ENCODE measurements at places on chromosomes 11 and 22.

DNA sequence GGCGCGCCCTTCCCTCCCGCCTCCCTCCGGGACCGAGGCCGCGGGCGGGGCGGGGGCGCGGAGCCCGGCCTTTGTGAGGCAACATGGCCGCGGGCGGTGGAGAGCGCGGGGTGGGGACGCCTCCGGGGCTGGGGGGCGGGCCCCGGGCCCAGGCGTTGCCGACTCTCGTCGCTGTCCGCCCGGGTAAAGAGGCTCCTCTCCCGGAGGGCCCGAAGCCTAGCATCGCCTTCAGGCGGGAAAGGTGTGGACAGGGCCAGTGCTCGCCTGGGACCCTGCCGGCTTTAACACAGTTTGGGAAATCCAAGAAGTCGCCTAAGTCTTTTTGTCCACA lies 369 bp downstream of the DGCR8 start:
- DNase-seq, result peak; percentile 67

DNA sequence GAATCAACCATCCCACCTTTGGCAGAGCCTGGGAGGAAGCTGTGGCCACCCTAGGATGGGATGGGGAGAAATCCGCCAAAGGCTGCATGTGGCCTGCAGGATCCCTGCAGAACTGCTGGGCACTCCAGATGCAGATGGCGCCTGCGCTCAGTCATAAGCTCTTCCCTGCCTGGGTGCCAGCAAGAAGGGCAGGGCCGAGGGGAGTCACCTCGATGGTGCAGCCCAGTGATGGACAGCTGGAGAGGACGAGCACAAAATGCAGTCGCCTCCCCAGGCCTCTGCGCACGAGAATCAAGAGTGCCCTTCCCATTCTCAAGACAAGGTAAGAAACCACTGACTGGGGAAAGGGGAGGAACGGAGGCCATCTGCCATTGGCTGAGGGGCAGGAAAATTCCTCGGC lies 693.6 kb downstream of the TBC1D22A start:
- no peak for DNase-seq

- DNase-seq, result no peak
Observed at GRCh38 chr11:127627629-127628457, 627.3 kb upstream of the KIRREL3 start.

- no peak for DNase-seq
Observed at GRCh38 chr11:13883589-13883988, 78.9 kb upstream of the SPON1 start.

- no peak for DNase-seq
Observed at GRCh38 chr11:125257751-125258150, 93.2 kb downstream of the PKNOX2 start.

DNA sequence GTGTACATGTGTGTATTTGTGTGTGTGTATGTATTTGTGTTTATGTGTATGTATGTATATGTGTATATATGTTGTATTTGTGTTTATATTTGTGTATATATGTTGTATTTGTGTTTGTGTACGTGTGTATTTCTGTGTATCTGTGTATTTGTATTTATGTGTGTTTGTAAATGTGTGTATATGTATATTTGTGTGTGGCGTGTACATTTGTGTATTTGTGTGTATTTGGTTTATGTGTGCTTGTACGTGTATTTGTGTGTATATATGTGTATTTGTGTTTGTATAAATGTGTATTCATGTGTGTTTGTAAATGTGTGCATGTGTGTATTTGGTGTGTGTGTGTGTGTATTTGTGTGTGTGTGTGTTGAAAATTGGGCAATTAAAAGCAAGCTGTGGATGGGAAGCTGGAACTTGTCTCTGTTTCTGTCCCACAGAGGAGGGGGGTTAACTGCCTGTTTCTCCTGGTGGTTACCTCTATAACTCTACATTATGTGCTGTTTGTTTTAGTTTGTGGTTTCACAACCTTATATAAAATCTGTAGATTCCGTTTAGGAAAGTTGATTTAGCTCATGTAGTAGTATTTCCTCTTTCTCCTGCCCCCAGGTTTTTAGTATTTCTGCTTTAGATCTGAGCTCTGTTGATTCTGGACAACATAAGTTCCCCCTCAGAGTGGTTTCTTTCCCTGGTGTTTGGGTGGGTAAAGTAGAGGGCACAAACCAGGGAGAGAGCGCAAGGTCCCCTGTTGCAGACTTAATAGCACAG lies 28.9 kb downstream of the AP2A2 start:
- no peak for DNase-seq

DNA sequence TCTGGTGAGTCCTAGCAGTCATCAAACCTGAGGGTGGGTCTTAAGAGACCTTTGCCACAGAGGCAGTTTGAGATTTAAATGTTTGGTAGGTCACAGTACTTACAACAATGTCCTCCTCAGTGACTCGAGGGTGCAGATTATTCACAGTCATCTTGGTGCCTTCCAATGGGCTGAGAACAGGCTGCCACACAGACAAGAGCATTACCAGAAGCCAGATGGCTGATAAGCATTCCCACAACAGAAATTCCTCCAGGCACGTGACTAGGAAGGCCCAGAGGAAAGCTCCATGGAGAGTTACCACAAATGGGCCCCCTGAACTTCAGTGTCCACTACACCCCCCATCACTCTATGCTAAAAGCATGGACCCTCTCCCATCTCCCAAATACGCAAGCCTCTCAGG lies 19.2 kb downstream of the POLDIP3 start:
- no peak for DNase-seq

DNA sequence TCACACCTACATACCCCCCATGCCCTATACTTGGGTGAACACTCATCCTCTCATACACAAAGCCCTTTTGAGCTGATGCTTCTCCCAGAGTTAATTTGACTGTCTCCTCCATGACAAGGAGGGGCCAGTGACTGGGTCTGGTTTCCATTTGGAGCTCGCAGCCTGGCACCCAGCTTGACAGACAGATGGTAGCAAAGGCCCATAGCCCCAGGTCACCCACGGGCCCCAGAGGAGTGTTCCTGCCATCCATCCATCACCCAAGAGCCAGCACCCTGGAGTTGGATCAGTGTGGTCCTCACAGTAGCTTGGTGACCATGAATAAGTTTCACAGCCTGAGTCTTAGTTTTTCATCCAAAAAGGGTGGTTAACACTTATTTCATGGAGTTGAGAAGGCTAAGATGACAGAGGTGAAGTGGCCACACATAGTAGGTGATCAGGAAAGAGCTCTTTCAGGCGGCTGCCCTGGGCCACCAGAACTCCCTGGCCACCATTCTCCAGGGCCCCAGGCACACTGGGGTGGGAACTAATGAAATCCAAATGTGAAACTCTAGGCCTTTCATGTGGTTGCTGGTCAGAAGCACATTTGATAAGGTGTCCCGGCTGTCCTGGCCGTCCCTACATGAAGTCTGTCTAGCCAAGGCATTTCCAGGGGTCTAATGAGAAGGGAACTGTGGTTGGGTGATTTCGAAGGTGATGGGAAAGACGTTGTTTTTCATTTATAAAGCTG lies 42.4 kb downstream of the LIF start:
- DNase-seq, result no peak

- no peak for DNase-seq
Observed at GRCh38 chr11:12066056-12066798, 44.2 kb upstream of the MICAL2 start.

All from T-helper 9 cell (primary cell).